ENCODE measurements at places on chromosomes 1 and 21. TPM values are rescaled to one million over a fixed set of nuclear protein-coding genes. Genes with fewer than 3 reads are reported as not detected.

The HORMAD1 gene
- total RNA-seq: not detected

The THEM5 gene
- not detected for total RNA-seq

DNA sequence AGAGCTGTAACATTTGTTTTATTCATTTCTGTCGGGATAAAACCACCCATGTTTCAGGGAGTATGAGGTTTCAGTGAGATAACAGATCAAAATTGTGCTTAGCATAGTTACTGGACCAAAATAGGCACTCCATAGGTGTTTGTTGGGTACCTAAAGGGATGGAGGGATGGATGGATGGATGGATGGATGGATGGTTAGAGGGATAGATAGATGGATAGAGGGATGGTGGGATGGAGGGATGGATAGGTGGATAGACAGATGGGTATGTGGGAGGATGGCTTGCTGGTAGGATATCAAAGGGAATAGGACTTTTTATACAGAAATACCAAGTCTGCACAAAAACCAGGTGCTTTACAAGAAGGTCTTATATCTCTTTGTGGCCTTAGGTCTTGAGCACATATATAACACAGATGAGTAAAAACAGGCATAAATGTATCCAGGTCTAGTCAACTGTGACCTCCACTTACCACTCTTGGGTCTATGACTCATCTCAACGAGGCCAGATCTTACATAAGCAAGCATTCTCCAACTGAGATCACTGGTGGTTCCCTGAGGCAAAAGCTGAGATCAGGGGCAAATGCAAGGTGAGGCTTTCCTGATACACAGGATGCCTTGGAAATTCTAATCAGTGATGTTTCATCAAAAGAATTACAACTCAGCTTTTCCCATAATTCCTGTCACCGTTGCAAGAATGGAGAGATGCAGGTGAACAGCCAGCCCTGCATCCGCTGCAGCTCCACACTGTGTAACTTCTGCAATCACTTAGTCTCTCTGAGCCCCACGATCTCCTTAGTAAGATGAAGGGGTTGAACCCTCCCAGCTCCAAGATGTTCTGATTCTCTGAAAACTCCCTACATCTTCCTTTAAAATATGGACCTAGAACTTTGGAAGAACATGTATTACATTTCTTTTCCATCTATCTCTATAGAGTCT lies 32.0 kb downstream of the PTAFR start:
- peak; percentile 68 for DNase-seq

- DNase-seq: no peak
These were observed 30.6 kb downstream of the KLHDC7A start for GRCh38 chr1:18511149-18511873.

DNA sequence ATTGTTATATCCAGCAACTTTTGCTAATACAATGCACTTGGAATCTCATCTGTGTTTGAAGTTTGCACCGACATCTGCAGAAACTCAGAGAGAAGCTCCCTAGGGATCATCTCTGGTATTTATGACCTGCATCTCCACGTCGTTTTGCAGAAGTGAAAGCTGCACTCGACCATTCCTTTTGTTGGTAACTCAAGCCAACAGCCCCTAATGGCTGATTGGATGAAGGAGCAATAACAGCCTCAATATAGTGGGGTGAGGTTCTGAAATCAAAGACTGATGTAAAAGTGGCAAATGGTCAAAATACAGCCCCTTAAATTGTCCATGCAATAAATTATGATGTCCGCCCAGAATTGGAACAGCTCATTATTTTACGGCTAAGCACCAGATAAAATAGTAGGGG lies 344.2 kb upstream of the KAZN start:
- DNase-seq: no peak

DNA sequence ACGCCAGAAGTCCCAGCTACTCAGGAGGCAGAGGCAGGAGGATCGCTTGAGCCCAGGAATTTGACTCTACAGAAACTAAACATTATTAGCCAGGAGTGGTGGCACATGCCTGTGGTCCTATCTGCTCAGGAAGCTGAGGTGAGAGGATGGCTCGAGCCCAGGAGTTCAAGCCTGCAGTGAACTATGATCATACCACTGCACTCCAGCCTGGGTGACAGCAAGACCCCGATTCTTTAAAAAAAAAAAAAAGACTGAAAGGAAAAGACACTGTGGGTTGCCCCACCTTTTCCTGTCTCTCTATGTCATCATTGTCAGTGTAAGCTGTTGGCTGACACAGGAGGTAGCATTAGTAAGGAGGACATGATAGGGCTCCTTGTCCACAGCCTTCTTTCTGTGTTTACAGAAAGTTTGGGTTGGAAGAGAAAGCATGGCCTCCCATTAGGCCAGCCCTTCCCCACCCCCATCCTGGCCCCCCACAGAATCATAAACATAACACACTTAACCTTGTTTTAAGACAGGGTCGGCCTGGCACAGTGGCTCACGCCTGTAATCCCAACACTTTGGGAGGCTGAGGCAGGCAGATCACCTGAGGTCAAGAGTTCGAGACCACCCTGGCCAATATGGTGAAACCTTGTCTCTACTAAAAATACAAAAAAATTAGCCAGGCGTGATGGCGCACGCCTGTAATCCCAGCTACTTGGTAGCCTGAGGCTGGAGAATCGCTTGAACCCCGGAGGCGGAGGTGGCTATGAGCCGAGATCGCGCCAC lies 20.6 kb upstream of the RCAN3 start:
- peak; percentile 44 for DNase-seq

DNA sequence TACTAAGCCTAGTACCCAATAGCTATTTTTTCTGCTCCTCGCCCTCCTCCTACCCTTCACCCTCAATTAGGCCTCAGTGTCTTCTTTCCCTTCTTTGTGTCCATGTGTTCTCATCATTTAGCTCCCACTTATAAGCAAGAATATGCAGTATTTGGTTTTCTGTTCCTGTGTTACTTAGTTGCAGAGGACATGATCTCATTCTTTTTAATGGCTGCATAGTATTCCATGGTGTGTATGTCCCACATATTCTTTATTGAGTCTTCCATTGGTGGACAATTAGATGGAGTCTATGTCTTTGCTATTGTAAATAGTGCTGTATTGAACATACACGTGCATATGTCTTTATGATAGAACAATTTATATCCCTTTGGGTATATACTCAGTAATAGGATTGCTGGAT lies 106.9 kb upstream of the NR5A2 start:
- no peak for DNase-seq

DNA sequence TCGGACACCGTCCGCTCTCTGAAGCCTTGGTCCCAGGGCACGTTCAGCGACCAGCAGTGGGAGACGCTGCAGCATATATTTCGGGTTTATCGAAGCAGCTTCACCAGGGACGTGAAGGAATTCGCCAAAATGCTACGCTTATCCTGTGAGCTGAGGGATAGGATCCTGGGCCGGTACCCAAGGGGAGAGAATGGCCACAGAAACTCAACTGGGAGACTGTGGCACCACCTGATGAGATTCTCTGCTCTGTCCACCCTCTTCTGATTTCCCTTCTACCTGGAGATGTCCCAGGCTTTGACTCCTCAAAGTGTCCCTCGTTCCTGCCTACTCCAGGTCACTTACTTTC lies 855 bp downstream of the CD1D start:
- DNase-seq: no peak

- no peak for DNase-seq
These were observed at the start of gene IL22RA1 for GRCh38 chr1:24142546-24143534. Gene IL22RA1 (minus strand): TSS chr1:24143140. CDS start chr1:24143082, 58 bp downstream.

DNA sequence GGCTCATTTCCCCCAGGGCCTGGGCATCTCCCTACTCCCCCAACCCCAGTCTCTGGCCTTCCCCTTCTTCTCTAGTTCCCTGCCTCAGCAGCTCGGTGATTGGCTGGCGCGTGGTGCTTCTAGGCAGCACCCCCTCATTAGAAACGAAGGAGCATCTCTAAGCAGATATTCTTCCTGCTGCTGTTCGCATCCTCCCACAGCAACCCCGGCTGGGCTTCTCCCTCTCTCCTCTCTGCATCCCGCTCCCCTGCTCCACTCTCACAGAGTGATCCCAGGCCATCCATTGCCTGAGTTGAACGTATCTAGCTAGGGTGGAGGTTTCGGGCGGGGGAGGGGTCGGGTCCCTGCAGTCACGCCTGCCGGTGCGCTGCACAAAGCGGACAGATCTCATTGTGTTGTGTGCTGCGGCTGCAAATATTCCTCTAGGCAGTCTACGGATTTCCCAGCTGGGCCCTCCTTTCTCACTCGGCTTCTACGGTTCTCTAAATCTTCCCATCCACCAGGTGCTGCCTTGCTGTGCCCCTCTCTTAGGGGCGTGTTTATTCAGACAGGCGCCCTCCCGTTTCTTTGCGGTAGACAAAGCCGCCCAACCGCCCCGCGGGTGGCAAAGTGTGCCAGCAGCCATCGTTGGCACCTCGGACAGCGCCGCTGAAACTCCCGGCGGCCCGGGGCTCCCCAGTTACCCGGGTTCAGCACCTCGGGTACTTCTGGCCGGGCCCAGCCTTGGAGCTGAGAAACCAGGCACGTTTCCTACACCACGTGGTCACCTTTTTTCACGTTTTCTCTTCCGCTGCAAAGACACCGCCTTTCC lies 2.2 kb downstream of the CACNA1E start:
- DNase-seq: peak; percentile 48

DNA sequence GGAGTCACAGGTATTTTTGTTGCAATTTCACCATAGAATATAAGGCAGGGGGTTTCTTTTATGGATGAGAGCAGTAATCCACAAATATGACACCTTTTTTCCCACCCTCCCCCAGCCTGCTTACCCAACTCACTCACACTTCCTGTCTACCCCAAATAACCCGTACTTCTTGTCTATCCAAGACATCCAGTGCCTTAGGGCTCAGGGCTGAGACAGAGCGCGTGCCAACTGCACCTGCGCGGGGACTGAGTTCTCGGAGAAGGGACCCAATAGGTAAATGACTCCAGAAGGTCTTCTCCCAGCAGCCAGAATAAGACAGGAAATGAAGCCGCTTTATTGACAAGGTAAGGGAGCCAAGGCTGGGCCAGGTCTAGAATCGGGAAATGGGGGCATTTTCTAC lies 369.1 kb downstream of the SIPA1L2 start:
- no peak for DNase-seq

- no peak for DNase-seq
These were observed 37.7 kb upstream of the GPR37L1 start for GRCh38 chr1:202084791-202085681.

GRCh38 chr1:7954683-7955082 lies 6.8 kb upstream of the PARK7 start:
- DNase-seq: no peak

GRCh38 chr1:4177425-4178150 lies 277.5 kb upstream of the C1orf174 start:
- no peak for DNase-seq

DNA sequence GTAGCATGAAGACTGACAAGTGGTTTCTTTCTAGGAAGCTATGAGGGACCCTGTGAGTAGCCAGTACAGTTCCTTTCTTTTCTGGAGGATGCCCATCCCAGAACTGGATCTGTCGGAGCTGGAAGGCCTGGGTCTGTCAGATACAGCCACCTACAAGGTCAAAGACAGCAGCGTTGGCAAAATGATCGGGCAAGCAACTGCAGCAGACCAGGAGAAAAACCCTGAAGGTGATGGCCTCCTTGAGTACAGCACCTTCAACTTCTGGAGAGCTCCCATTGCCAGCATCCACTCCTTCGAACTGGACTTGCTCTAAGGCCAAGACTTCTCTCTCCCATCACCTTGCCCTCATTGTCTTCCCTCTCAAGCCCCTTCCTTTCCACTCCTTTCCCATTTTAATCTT lies 3.4 kb upstream of the GABPB2 start:
- DNase-seq: no peak

GRCh38 chr1:115505148-115505571 lies 136.6 kb upstream of the VANGL1 start:
- DNase-seq: no peak

- no peak for DNase-seq
These were observed 59.2 kb downstream of the TLR5 start for GRCh38 chr1:223083831-223084230.

Measured in activated CD4-positive, alpha-beta memory T cell treated with anti-CD3 and anti-CD28 coated beads for 36 hours (primary cell).